Cortex of kidney (tissue), 1 donor: ENCODE measurements at places on chromosomes 12 and 14.

- DNase-seq = no peak
Measured at GRCh38 chr12:19572920-19573558, 133.7 kb downstream of the AEBP2 start.

DNA sequence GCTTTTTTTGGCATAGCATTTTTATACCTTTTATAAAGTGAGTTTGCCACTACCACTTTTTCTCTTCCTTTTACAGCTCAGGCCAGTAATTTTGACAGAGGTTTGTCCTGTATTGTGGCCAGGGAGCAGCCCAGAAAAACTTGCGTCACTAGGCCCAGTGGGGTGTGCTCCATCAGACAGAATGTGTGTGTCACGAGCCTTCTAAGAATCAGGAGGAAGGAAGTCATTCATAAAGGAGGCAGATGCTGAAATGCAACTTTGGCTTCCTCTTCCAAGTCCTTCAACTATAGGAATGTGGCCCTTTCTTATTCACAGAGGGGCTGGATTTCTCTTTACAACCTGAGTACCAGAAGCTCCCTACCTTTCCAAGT is 10.1 kb upstream of the RAB35 start:
- no peak for DNase-seq

DNA sequence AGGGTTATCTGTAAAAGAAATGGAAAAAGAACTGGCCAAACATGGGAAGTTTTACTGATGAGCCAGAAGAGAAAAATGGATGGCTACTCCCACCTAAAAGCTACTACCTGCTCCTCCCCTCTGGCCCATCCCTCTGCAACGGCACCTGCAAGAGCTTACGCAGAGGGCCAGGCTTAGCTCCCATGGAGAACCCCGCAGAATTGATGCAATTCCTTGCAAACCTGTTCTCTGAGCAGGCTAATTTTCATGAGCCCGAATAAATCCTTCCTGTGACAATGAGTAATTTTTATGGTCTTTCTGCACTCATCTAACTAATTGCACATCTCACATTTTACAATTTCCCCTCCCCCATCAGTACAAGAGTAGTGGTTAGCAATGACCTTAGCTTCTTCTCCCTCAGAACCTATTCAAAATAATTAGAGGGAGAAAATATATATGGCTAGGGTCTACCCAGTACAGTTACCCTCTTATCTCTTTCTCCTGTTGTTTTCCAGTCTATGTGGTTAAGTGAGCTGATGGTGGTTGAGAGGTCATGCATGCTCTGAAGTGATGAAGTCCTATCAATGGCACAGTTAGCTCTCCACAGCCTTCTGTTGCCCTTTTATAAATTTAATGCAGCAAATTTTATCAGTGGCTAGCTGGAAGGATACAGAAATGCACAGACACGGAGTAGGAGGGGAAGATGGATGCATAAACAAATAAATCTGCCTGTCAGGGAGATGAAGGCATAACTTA is 67.7 kb upstream of the NTF3 start:
- DNase-seq = no peak

DNA sequence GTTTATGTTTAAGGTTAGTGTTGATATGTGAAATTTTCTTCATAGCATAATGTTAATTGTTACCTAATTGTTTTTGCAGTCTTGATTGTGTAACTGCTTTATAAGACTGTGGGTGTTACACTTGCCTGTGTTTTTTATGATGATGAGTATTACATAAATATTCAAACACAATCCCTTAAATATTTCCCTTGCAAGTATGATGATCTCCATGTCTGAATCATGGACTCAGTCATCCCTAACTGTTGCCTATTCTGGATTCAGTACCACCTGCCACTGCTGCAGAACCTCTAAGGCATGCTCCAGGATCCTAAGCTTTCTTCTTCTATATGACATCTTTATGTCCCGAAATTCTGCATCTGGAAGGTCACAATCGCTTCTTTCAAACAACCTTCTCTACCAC is 246.3 kb upstream of the CLEC14A start:
- no peak for DNase-seq

GRCh38 chr12:73625226-73625625 is 912.4 kb upstream of the ATXN7L3B start:
- DNase-seq = no peak

- DNase-seq = no peak
Measured at GRCh38 chr12:19575337-19576243, 136.3 kb downstream of the AEBP2 start.

DNA sequence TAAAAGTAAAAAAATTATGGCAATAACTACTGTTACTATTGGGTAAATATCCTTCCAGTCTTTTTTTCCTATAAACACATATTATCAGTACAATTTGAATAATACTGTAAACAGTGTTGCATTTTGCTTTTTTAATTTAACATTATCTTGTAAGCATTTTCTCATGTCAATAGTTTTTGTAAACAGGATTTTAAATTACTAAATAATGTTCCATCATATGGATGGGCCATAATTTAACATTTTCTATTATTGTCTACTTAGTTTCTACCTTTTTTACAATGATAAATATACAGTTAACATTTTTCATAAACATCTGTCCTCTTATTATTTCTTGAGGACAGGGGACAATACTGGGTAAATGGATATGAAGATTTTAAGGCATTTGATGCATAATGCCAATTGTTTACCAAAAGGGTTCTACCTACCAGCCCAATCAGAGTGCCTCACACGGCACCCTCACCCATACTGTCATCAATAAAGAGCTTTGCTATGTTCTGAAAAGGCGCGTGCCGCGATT is 759 bp upstream of the ACVR1B start:
- DNase-seq = no peak

DNA sequence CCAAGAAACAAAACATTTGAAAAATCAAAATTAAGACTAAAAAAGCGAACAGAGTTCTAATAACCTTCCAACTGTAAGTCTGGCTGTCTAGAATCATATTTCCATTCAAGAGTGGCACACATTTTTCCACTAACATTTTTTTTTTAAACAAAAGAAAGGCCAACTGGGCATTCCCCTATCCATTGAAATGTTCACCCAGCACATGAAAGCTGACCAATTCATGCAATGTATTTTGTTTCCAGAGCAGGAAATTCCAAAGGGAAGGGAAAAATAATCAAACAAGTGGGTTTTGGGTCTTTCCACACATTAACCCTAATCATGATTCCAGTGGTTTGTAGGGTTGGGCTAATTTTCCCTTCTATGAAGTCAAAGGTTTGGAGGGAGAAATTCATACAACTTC is 206.5 kb downstream of the CALM1 start:
- DNase-seq = no peak

- no peak for DNase-seq
Measured at GRCh38 chr12:20477672-20478071, 109.3 kb downstream of the PDE3A start.

- no peak for DNase-seq
Measured at GRCh38 chr12:101959607-101960006, 82.2 kb downstream of the DRAM1 start.

DNA sequence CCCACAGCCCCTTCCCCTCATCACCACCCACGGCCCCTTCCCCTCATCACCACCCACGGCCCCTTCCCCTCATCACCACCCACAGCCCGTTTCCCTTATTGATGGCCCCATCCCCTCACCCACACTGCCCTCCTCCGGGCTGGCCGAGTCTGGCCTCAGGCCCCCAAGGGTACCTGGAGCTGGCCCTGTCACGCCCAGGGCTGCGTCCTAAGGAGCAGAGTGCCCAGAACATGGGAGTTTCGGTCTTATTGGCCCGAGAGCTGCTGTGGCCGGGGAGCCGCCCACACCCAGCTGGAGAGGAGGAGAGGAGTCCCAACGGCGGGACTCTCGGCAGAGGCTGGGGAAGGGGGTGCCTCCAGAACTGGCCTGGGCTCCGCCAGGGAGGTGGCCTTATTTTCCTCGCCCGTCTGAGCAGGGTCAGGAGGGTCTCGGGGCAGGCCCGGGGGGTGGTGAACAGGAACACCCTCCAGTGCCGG is 182.3 kb downstream of the KIF26A start:
- DNase-seq = no peak

DNA sequence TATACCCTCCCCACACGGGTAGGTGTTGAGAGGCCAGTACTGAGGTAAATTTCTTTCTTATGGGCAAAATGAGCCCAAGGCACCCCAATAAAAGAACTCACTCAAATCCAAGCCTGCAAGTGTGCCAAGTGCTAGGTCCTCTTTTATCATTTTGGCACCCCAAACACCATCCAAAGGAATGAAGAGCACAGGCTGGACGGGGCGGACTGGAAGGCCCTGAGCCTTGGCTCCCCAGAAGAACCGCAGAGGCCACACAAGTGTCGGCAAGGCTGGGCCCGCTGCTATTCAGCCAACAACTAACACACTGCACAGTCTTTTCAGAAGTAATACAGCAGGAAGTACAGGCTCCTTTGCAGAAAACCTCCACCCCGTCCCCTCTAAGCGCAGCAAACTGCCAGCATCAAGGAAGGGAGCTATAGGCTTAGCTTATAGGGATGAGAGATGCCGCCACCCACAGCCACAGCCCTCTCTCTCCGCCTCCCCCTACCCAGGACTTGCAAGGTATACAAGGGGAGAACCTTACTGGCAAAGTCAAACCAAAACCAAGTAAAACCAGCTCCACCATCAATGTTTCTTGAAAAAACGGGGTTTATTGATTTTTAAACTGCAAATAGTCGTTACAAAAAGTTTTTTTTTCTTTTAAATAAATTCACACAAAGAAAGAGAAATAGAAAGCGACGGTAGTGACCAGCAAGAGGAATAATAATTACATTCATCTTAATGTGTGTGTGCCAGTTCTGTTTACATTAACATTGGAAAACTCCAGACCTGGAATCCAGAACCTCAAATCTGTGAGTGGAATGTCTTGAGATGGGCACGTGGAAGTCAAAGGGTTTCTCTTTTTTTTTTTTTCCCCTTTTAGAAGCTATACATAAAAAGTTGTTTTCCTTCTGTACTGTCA is 5.5 kb downstream of the ZFP36L1 start:
- no peak for DNase-seq

DNA sequence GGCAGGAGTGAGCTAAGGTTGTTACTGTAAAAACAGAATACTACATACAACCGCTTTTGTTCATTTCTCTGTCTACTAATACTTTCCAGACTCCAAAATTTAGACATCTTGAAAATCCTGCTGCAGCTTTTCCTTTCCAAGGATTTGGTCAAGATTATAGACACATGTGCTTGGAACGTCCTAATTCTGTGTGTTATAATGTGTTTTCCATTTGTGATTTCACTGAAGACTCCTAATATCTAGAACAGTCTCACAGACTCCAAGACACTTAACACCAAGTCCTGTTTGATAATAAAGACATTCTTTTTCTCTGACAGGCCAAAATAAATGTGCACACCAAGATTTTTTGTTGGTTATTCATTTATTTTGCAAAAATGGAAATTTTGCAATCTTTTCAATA is 41.8 kb upstream of the TMTC2 start:
- no peak for DNase-seq

GRCh38 chr14:103641161-103641560 is 12.2 kb downstream of the KLC1 start:
- DNase-seq = no peak

GRCh38 chr14:43789458-43789857 is 717.6 kb downstream of the FSCB start:
- no peak for DNase-seq

DNA sequence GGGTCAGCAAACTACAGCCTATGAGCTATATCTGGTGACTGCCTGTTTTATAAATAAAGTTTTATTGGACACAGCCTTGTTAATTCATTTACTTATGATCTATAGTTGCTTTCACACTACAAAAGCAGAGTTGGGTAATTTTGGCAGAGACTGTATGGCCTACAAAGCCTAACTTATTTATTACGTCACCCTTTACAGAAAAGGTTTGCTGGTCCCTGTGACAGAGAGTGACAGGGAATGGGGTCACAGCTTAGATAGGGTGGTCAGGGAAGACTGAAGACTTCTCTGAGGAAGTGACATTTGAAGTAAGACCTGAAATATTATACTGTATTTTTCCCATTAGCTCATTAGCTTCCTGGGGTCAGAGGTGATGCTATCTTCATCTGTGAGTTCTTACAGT is 75.7 kb upstream of the NEDD1 start:
- DNase-seq = no peak

GRCh38 chr12:107105410-107105703 is 12.0 kb upstream of the CRY1 start:
- no peak for DNase-seq

DNA sequence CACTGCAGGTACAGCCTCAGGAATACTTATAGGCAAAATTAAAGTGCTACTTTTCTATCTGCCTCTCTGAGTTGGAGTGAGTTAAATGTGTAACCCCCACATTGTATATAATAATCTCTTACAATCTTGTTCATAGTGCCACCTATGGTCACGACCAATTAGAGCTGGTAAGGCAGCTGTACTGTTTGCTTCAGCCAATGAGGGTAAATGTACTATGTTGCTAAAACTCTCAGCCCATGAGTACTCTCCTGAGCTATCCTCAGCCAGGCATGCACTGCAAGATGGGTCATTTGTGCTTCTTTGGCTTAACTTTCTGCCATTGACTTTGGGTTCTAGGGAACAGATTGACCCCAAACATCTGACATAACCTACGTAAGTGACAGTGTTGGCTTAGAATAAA is 15.0 kb upstream of the MDM2 start:
- DNase-seq = no peak

GRCh38 chr14:74645244-74645643 is 33.2 kb upstream of the LTBP2 start:
- no peak for DNase-seq

- no peak for DNase-seq
Measured at GRCh38 chr12:53061404-53062010, 11.6 kb downstream of the TNS2 start.

DNA sequence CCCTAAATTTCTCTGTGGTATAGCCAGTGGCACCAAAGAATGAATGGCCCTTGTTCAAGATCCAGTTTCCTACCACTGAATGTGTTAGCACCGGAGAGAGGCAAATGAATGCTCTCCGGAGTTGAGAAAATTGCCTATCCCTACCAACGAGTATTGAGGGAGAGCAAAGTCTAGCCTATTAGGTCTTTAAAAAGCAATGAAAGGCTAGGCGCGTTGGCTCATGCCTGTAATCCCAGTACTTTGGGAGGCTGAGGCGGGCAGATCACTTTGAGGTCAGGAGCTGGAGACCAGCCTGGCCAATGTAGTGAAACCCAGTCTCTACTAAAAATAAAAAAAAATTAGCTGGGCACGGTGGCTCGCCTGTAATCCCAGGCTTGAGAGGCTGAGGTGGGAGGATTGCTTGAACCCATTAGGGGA is 898 bp upstream of the RAB15 start:
- DNase-seq = no peak

DNA sequence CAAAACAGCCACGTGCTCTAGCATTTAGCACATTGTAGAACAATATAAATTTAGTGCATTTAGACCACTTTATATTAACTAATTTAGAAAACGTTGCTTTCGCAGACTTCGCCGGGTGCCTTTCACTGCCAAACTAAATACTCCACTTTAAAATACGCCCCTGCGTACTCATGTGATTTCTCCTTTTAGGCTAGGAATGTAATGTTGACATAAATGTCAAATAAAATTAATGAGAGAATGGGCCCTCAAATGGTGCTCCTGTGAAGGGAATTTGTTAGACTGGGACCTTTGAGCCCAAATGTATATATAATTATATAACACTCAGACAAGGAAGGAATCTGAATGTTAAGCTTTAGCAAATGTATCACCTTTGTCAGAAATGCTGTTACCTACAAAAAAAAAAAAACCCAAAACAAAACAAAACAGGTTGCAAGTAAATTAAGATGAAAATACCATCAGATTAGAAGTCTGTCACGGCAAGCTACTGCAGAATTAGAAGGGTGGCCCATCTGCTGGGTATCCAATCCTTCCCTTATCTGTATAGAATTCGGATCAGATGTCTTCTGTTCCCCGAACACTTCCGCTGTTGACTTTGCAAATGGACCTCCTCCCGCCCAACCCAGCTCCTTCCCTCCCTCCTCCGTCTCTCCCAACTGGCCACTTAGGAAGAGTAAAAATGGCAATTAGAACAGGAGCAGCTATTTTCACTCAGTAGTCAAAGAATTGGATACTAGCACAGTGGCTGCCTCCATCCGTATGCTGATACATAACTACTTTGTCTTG is 159.3 kb upstream of the FOXN3 start:
- DNase-seq = no peak
